Activated CD4-positive, alpha-beta T cell treated with anti-CD3 and anti-CD28 coated beads, Interleukin-2, amount 10 ng/mL, durations not matched to agents 7 days and 5 days (primary cell): ENCODE measurements at places on chromosomes 1 and 21.

DNA sequence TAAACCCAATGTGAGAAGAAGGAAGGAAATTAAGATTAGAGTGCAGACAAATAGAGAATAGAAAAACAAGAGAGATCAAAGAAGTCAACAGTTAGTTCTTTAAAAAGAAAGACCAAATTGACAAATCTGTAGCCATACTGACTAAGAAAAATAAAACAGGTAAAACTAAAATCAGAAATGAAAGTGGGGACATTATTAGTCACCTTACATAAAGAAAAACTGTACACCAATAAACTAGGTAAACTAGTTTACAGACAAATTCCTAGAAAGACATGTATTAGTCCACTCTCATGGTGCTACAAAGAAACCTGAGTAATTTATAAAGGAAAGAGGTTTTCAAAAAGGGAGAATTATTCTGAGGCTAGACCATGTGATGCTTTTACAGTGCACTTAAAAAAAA lies 22.3 kb downstream of the BLZF1 start:
- DNase-seq, result no peak

- no peak for DNase-seq
Measured at GRCh38 chr1:17260264-17260663, 11.4 kb downstream of the PADI3 start.

DNA sequence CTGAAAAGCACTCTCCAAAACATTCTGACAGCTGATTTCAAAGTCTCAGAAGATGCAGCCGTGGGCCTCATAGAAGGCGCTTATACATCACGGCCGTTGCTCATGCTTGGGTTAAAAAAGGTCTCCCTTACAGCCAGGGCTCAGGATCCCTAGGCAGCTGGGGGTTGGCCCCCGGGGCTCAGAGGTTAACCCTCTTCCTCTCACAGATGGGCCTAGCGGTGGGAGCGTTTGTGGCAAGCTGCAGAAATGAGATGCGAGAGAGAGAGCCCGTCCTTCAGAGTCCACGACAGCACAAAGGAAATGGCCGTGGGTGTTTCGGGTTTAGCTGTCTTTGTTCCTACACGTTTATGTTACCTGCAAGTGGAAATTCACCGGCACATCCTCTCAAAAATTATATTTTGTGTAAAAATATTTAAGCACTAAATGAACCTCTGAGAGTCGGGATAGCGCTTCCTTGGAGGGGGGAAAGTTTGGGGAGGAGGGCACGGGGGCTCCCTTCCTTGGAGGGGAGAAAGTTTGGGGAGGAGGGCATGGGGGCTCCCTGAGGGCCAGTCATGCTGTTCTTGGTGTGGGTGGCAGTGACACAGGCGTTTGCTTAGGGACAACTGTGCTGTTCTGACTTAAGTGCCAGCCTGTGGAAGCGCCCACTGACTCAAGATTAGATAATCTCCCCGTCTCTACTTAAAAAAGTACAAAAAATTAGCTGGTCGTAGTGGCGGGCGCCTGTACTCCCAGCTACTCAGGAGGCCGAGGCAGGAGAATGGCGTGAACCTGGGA lies 20.5 kb upstream of the PRDM15 start:
- peak; percentile 64 for DNase-seq

- DNase-seq, result no peak
Measured at GRCh38 chr1:167120899-167121298, 27.0 kb downstream of the STYXL2 start.

- DNase-seq, result no peak
Measured at GRCh38 chr1:53023546-53023945, 38.5 kb upstream of the PODN start.

- DNase-seq, result no peak
Measured at GRCh38 chr1:9289711-9290485, 2.8 kb upstream of the SPSB1 start.

DNA sequence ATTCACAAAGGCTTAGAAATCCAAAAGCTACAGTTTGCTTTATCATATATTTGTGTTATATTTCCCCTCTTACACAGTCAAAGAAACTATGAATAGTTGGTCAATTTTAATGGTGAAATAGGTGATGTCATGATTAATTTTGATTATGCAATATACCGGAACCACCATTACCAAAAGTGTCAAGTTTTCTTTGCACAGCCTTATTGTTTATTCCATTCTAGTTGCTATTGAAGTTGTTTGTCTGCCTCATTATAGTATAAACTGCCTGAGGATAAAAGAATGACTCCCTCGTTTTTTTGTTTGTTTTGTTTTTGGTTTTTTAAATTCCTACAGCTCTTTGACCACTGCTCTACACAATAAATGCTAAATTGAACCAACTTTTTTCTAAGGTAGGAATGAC lies 690.6 kb upstream of the ZP4 start:
- DNase-seq, result no peak

GRCh38 chr1:147168626-147169058 lies 3.6 kb downstream of the PRKAB2 start:
- DNase-seq, result no peak

DNA sequence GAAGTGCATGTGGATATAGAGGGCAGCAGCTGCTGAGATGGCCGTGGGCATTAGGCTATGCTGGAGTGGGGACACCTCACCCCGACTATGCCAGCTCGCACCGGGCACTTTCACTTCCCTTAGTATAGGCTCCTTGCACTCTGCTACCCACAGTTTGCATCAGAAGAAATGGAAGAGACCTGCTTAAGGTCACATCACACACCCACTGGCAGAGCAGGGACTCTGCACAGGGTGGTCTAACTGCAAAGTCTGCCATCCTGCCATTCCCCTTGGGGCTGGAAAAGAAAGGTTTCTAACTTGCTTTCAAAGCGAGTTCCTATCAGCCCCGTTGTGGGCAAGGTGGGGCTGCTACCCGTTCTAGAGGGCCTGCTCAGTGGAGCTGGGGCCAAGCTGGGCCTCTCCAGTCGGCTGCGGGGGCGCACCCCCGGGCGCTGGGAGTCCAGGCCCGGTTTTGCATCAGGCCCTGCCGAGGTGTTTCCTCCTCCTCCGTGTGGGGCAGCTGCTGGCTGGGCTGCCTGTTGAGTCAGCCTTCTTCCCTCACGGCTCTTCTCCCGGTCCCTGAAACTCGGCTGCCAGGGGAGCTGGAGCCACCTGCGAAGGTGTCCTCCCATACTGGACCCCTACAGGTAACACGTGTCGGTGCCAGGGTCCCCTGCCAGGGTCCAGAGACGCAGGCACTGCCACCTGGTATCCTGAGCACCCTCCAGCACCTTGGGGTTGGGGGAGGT lies at the start of gene SYTL1:
TSS of gene SYTL1 (plus strand) at position 498 of the 728 bp plus-strand sequence. CDS start 3,313 bp downstream, outside the sequence.
- DNase-seq, result peak; percentile 72

- no peak for DNase-seq
Measured at GRCh38 chr21:32525282-32525681, 60.0 kb downstream of the TCP10L start.

DNA sequence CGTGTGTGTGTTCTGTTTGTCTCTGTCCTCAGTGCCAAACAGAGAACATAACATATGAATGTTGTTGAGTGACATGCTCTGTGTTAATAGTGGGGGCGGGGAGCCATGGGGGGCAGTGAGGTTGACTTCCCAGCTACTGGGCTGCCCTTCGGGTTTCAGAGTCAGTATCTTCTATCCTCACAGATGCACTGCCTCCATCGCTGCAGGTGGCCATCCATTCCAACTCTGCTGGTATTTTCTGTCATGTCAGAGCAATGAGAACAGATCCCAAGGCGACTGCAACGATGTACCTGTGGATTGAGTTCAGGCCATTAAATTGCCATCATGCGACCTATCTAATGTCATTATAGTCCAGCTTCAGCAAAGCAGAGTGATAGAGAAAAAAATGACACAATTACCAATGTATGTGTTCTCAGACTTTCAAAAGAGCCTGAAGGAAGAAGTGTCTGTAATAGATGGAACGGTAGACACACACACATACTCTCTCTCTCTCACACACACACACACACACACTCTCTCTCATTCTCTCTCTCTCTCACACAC lies 418.5 kb downstream of the RWDD3 start:
- DNase-seq, result no peak

GRCh38 chr1:21756393-21757089 lies 26.4 kb downstream of the USP48 start:
- no peak for DNase-seq

- DNase-seq, result peak; percentile 17
Measured at GRCh38 chr1:15952317-15953258, 23.3 kb downstream of the ZBTB17 start.

DNA sequence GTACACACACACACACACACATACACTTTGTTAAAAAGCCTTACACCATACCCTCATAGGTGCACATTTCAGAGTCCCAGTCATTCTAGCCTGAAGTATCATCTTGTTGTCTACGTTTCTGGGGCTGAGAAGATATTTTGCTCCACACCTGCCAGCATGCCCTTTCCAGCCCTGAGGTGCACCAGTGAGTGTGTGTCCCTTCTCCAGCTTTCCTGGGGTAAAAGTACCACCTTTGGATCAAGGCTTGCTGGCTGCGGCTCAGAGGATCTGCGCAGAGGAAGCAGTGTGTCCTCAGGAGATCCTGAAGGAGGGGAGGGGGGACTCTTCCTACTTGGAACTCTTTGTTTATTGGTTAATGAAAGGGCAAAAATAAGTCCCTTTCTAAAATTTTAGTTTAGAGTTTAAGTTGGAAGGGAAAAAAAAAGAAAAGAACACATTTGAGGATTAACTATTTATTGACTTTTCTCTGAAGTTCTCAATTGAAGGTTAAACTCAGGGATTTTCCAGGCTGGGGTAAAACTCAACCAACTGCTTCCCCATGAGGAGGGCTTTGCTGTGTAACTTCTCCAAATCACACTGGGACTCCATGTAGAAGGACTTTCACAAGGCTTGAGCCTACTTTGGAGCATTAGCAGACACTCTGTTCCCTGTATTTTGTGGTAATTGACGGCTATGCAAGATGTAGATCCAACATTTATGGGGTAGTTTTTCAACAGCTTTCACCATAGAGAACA lies 200.3 kb upstream of the SGIP1 start:
- DNase-seq, result no peak

DNA sequence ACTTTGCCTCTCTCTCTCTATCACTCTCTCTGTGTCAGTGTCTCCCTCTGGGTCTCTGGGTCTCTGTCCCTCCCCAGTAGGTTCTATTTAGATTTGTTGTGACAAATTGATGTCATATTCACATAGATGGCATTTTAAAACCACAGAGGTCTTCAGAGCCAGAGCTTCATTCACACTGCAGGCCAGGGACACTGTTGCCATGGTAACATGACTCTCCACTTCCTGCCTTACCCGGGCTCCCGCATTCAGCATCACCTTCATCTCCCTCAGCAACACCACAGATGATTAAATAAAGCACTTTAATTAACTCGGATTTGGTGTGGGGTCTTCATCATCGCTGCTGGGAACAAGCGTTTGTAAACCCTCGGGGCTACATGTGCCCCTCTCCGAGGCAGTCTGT lies 132.6 kb downstream of the ETS2 start:
- DNase-seq, result peak; percentile 56

- no peak for DNase-seq
Measured at GRCh38 chr1:116577759-116578314, 7.0 kb upstream of the CD58 start.

DNA sequence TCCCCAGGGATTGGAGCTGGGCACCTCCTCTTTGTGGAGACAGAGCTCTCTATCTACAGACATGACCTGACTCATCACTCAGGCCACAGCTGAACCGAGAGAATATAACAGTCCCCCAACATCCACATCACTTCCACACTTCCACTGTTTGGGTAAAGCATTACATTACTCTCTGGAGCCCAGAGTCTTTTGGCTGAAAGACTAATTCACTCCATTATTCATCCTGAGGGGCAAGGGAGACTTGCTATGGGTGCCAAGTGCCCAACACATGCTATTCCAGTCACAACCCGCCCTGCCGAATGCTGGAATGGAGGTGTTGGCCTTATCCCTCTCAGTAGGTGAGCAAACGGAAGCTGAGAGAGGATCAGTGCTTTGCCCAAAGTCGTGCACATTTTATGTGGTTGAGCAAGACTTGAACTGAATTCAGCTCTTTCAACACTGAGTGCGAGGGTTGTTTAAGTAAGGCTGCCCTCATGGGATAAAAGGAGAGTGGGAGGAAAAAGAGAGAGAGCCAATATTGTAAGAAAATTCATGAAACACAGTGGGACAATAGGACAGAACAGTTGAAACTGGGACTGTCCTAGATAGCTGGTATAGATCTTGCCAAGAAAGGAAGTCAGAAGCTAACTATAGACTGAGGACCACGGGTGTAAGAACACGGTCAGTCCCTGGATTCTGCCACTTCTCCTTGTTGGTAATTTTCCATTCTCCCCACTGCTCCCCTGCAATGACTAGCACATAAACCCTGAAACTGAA lies 13.5 kb upstream of the CHI3L1 start:
- no peak for DNase-seq

DNA sequence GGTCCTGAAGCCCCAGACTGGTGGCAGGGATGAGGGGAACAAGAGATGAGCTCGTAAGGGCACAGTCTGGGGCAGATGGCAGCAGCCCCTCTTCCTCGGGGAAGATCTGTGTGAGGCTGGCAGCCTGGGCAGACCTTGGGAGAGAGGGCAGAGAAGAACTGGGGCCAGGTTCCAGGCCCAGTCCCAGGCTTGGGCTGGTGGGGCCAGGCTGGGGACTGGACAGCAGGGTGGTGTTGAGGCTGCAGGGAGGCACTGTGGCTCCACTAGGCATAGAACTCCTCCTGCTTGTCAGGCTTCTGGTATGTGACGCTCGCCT lies 35.7 kb downstream of the SDC3 start:
- DNase-seq, result no peak

DNA sequence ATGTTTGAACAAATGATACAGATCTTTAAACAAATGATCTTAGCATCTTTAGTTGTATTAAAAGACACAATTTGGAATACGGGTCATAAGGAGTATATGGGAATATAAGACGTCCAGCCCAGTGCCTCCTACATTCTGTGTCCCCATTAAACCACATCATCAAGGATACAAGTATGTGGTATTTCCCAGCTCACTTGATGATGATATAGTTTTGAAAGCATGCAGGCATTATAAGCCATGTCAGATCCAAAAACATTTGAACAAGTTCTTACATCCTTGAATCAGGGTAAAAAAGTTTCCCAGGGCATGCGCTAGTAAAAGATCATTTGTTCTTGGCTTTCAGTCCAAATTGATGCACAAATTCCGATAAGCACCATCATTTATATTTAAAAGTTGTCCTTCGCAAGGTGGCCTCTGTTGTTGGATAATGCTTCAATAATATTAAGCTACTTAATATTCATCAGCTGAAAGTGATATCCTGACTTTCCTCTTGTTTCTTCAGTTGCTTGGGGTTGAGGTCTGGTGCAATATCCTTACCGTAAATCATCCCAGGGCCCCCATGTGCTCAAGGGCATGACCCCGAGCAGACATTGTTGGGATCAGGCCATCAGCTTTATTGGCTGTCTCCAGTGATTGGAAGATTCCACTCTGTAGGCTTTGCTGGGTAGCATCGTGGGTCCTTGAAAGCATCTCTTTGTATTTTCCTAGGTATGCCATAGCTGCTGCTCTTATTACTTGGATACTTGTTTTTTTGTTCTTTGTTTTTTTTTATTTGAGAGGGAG lies 61.8 kb downstream of the CENPF start:
- no peak for DNase-seq

GRCh38 chr21:15406791-15407190 lies 323.0 kb upstream of the USP25 start:
- no peak for DNase-seq

- DNase-seq, result peak; percentile 12
Measured at GRCh38 chr1:22930240-22930912, 42.3 kb downstream of the LACTBL1 start.

- DNase-seq, result no peak
Measured at GRCh38 chr1:35708441-35708921, 10.2 kb downstream of the C1orf216 start.
